Activated CD4-positive, alpha-beta T cell treated with anti-CD3 and anti-CD28 coated beads, Interleukin-2, amount 50 U/mL, for 24 hours (primary cell): ENCODE measurements at places on chromosomes 13 and 19.

DNA sequence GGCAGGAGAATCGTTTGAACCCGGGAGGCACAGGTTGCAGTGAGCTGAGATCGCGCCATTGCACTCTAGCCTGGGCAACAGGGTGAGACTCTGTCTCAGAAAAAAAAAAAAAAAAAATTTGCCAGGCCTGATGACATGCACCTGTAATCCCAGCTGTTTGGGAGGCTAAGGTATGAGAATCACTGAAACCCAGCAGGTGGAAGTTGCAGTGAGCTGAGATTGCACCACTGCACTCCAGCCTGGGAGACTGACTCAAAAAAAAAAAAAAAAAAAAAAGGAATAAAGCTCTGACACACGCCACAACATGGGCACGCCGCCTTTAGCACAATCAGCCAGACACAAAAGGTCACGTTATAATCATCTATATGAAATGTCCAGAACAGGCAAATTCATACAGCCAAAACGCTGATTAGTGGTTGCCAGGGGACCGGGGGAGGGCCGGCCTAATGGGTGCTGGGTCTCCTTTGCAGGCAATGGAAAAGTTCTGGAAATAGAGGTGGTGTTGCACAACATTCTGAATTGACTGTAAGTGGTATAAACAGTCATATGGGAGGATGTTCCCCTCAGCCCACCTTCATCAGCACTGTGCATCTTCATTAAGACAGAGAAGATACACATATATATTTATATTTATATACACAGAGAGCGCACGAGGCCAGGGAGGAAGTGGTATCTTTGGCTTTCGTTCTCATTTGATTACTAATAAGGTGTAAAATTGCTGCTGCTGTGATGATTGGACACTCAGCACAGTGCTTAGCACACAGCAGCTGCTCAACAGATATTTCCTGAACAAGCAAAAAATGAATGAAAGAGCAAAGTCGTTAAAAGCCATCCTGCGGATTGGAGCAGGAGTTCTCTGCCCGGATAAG is 3.8 kb downstream of the HSPBP1 start:
- DNase-seq: no peak

GRCh38 chr19:29528946-29529645 is 3.3 kb downstream of the VSTM2B start:
- DNase-seq: no peak

GRCh38 chr13:40343550-40344269 is 322.7 kb downstream of the FOXO1 start:
- no peak for DNase-seq

- no peak for DNase-seq
These were observed 11.3 kb upstream of the PNMA8A start for GRCh38 chr19:46482631-46483030.

DNA sequence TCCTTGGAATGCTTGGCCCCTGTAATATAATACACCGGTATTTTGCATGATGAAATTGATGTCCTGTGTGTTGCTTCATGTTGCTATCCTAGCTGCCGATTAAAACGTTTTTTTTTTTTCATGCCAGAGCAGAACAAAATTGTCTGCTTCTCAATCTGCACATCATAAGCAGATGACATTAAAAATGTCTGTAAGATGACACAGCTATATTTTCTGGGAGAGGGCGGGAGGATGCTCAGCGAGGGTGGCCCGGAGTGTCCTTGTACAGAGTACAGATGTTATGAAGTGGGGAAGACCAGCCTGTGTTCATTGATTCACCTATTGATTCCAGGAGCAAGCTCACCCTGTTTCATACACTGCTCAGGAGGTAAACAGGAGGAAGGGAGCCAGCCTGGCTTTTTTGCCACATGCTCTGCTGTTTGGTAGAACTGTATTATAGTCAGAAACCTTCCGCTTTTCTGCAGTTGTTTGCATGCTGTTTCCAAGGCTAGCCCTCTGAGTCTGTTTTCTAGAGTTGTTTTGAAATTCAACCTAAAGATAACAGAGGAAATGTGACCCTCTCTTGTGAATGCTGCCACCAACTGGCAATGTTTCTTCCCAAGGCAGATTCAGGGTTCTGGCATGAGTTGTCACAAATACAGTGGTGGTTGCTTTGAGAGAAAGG is 4.7 kb upstream of the IRS2 start:
- no peak for DNase-seq
